HL-60 (cell line): ENCODE measurements at places on chromosomes 11 and 22.

- no peak for DNase-seq
Observed at GRCh38 chr11:81241672-81242275, 1491.9 kb downstream of the FAM181B start.

DNA sequence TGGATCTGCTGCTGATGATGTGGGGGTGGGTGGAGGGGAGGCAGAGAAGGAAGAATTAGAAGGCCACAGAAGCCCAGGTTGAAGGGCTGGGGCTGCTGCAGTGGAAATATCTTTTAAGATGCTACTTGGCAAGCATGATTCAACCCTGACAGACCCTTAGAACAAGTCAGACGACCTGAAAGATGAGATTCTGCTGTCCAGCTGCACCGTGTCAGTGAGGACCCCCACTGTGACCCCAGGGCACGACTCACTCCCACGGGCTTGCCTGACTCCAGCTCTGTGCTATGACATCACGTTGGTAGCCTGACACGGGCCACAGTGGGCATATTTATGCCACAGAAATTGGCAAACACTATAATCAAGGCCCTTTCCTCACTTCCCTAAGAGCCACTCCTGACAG, 36.0 kb downstream of the LRFN4 start:
- no peak for DNase-seq

DNA sequence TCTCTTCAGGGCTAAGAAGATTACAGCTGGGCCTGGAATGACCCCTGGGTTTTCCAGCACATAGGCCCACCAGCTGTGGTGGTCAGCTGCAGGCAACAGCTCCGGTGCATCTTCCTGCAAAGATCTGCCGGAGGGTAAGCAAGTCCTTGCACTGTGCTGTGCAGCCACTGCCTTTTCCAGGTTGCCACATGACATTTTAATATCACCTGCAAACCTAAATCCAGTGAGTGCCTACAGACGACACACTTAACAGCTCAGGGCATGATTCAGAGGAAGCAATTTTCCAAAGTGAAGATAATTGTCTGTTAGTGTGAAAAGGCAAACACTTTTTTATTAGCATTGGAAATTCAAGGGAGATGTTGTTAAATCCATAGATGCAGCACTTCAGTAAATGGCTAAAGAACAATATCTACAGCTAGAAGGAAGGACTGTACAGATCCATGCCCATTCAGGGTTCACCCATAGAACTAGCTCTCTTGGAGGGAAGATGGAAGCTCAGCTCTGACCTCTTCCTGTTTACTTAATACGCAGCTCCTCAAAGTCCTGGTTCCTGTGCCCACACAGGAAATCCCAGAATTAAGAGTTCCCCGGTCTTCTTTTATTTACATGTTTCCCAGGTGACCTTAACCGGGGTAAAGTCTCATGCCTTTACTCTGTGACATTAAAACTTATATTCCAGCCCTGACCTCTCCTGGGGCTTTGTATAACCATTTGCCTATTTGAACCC, 13.3 kb upstream of the NRIP3 start:
- DNase-seq, result no peak

DNA sequence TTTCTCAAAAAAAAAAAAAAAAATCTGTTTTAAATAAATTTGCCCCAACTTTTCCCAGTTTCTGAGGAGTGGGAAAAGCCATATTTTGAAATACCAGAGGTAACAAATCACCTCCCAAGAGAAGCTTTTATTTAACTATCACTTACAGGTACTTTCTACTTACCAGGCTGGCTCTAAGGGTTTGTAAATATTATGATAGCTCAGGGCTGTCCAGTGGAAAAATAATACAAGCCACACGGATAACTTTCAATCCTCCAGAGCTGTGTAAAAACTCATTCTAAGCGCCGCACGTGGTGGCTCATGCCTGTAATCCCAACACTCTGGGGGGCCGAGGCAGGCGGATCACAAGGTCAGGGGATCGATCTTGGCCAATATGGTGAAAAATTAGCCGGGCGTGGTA, 5.6 kb upstream of the SEC14L4 start:
- no peak for DNase-seq

DNA sequence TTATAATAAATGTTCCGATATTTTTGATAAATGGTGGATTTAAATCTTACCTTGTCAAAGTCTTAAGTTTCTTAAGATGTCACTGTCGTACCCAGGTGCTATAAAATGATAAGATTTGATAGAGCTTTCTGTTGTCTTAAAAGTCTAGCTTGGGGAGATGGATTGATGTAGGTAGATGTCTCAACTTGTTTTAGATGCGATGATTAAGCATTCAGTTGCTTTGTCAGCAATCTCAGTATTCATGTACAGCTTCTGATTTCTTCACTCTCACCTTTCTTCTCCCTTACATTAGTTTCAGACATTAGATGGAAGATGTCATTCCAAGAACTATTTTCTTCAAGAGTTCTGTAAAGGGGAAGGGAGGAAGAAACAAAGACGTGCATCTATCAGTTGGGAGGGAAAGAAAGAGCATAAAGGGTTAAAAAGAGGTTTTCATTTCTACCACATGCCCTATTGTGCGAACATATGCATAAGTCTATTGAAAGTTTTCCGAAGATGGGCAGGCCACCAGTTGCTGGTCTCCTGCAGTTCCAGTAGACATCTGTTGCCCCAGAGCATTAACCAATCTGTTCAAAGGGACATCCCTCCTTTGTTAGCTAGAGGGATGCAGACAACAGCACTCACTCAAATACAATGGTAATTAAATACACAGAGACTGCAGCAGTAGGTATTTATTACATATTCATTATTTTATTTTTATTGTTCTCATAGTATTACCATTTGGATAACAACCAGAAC, 38.4 kb downstream of the ZC3H12C start:
- DNase-seq, result no peak

DNA sequence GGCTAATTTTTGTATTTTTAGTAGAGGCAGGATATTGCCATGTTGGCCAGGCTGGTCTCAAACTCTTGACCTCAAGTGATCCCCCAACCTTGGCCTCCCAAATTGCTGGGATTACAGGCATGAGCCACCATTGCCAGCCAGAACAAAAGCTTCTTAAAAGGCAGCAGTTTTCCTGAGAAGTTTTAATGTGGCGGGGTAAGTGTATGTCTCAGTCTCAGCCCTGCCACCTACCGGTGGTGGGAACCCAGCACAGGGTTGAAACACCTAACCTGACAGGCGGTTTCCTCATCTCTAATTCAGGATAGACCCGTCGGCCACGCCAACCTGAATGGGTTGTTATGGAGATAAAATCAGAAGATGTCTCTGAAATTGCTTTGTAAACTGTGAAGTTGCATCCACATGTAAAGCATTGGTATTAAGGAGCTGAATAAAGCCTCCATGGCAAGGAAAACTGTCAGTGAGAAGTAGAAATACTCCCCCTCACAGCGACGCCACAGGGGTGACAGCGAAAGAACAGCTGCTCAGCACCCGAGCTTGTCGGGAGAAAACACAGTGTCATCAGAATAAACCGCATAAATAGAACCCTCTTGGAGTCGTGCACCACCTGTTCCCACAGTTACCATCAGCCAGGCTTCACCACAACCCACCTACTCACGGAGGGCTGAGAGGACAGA, 165.9 kb upstream of the NCAM1 start:
- peak; percentile 2 for DNase-seq

DNA sequence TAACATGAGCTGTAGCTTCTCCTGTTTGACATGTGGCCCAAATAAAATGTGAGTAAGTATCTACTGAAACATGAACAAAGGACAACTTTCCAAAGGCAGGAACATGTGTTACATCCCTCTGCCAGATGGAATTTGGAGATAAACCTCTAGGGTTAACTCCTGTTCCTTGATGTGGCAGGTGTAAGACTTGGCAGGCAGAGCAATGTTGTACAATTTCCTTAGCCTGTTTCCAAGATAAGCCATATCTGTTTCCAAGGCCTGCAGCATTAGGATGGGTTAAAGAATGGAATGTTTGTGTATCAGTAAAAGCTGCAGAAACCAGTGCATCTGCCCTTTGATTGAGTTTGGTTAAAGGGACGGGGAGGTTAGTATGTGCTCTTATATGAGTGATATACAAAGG, 8.8 kb upstream of the DNAJB13 start:
- no peak for DNase-seq

DNA sequence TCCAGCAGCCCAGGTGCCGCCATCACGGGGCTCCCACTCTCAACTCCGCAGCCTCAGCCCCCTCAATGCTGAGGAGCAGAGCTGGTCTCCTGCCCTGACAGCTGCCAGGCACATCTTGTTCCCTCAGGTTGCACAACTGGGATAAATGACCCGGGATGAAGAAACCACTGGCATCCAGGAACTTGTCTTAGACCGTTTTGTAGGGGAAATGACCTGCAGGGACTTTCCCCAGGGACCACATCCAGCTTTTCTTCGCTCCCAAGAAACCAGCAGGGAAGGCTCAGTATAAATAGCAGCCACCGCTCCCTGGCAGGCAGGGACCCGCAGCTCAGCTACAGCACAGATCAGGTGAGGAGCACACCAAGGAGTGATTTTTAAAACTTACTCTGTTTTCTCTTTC, at the start of gene SAA1:
Gene SAA1 (plus strand): TSS at position 316 of the 400 bp plus-strand sequence. CDS start 624 bp downstream, outside the sequence.
- DNase-seq, result no peak

DNA sequence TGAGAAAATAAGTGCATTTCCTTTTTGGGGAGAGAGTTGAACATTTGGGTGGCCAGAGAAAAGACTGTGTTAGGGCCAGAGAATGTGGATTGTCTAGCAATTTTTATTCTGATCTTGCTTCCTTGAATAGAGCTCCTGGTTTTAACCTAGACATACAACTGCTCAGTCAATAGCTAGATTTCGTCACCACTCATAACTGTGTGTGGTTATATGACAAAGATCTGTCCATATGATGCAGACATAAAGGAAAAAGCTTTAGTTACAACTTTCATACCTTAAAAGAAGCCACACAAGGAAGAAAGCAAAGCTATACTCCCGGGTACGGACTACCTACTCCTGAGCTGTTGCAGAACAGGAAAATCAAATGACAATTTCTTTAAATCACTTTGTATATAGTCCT, 37.2 kb downstream of the MS4A6A start:
- DNase-seq, result peak; percentile 12

- DNase-seq, result no peak
Observed at GRCh38 chr11:37748641-37749040, 1150.6 kb upstream of the RAG2 start.

GRCh38 chr11:44826922-44827643, 100.3 kb downstream of the TSPAN18 start:
- no peak for DNase-seq

DNA sequence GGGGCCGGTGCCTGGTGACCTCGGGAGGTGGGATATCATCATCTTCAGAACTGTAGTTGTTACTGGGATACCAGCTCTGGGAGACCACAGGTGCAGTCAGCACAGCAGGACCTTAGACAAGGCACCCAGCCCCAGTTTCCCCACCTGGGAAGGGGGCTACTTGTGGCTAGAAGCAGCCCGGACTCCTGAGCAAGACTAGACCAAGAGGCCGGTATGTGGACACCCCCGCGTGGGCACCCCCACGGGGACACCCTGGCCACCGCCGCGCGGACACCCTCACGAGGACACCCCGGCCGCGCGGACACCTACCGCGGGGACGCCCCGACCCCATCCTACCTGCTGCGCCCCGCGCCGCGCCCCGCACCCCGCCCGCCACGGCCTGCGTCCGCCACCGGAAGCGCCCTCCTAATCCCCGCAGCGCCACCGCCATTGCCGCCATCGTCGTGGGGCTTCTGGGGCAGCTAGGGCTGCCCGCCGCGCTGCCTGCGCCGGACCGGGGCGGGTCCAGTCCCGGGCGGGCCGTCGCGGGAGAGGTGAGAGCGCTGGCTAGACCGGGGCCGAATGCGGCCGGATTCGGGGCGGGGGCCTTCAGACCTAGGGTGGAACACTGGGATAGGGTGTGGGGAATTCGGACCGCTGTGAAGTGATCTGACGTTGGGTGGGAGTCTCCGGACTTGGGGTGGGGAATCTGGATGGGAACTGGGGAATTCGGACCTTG, at the start of the genes COMT and TXNRD2:
Gene COMT (plus strand): TSS at position 408 of the 718 bp plus-strand sequence. CDS start 20,755 bp downstream, outside the sequence.
Gene TXNRD2 (minus strand): TSS at position 454 of the 718 bp plus-strand sequence. CDS start 15 bp downstream, at position 439.
- peak; percentile 60 for DNase-seq

DNA sequence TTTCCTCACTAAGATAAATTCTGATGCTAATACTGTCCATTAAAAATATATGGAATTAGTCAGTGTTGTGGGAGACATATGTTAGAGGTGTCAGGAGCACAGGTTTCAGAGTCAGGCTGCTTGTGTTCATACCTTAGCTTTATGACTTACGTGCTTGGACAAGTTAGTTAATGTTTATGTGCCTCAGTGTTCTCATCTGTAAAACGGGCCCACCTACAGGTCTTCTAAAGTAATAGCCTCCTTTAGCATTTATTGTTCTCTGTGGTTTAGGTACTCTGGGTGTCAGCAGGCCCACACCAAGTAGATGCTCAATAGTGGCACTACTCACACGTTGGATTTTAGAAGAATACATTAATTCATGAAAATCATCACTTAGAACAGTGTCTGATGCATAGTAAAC, 308.7 kb upstream of the ZC3H12C start:
- no peak for DNase-seq

- DNase-seq, result no peak
Observed at GRCh38 chr11:6241316-6241715, 2.4 kb downstream of the CNGA4 start.

GRCh38 chr22:35345808-35346505, 34.9 kb upstream of the HMOX1 start:
- DNase-seq, result no peak

- no peak for DNase-seq
Observed at GRCh38 chr11:126751242-126751641, 249.3 kb downstream of the KIRREL3 start.

- DNase-seq, result no peak
Observed at GRCh38 chr11:46916286-46917108, 1.9 kb downstream of the LRP4 start.

- no peak for DNase-seq
Observed at GRCh38 chr11:119907122-119907851, 178.3 kb upstream of the NECTIN1 start.

GRCh38 chr11:78606667-78607066, 32.0 kb upstream of the NARS2 start:
- DNase-seq, result no peak

DNA sequence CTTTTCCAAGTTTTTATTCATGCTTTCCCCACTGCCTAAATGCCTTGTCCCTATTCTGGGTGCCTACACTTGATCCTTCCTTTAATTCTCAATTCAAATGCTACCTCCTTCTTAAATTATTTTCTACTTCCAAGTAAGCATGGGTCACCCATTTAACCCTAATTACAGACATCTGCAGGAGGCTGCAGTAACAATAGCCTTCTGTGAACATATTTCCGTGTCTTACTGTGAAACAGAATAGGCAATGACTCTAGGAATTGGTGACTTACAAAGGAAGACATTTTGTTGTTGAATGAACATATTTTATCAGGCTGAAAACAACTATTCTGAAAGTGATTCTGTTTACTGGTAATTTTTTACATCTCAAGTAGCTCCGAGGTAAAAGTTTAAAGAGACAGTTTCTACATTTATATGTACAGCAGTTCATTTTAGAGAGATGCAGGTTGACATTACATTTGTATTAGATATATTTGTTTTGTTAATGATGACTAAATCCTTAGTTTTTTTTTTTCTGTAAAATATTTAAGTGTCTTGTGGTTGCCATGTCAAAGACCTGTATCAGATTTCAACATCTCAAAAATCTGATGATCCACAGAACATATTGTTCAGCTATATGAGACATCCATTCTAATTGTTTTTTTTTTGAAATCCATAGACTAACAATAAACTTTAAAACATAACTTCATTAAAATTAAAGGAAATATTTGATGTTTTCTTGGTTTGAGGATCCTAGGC, 316.8 kb downstream of the CASP12 start:
- no peak for DNase-seq

GRCh38 chr22:43867839-43868635, 5.7 kb upstream of the SULT4A1 start:
- peak; percentile 16 for DNase-seq

- no peak for DNase-seq
Observed at GRCh38 chr11:69726019-69726418, 22.2 kb upstream of the FGF19 start.
